ENCODE measurements at places on chromosomes 7 and 10.

GRCh38 chr10:119274519-119275045 is 67.2 kb downstream of the GRK5 start:
- no peak for DNase-seq

DNA sequence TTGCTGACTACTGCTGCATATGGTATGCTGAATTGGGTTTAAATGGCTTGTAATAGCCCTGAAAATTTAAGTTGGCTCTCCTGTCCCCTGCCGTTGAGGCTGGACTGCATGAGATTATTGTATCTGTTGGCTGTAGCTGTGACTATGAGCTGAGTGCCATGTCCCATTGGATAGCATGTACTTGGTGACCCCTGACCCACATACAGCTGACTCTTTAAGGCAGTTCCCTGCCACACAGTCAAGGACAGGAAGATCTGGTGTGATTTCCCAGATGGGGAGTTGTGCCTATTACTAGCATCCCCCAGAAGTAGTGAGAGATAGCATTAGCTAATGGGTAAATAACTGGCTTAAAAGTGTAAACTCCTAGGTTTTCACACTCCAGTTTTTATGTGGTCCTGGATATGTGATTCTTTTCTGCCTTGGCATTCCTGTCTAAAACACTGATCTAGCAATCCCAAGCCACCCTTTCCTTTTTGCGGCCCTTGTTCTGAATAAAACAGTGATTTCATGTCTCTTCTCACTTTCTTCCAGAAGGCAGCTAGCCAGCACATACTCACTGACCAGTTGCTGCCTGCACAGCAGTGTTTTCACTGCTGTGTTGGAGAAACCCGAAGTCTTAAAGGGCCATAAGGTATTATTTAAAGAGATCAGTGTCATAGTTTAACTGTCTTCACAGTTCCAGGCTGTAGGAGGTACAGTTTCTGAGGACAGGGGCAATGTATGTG is 35.9 kb downstream of the LRRC4 start:
- no peak for DNase-seq

GRCh38 chr7:99258501-99258900 is 14.1 kb upstream of the MYH16 start:
- DNase-seq, result no peak

GRCh38 chr10:128546651-128547165 is 420.5 kb upstream of the MKI67 start:
- no peak for DNase-seq

GRCh38 chr7:55387062-55387965 is 22.2 kb downstream of the LANCL2 start:
- no peak for DNase-seq

GRCh38 chr7:33872870-33873269 is 32.5 kb upstream of the BMPER start:
- DNase-seq, result no peak

DNA sequence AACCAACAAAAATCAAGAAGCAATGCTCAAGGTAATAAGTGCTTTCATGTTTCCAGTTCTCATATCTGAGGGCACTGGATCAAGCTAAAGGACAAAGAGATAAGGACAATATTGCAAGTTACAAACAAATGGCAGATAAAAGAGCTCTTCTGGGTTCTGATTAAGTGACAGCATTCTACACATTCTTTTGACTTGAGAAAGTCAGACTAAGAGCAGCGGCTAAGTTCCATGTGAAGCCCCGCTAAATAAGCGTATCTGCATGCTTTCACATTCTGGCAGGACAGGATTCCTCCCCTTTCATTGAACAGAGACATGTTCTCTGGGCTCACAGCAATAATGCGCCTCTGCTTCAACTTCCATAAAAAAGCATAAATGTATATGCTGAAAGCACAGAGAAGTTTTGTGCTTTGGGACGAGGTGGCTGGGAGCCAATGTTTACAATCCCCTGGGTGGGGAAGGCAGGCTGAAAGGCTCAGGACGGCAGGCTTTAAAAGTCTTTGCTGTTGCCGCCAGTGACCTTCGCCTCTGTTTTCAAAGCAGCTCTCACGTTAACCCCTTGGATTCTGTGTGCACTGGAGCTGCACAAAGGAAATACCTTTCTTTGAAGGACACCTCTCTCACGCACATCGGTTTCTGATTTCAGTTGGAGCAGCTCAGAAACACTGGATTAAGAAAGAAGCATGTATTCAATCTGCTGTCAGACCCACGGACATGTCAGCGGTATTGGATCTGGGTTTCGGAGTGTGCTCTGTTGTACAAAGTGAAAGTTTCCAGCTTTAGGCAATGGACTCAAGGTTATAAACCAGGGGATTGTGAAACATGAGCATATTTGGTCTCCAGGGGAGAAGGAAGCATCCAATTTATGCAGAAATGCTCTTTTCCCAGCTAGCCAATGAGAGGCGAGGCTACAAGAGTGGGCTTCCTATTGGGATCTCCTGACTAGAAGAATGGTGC is 105.4 kb upstream of the FAM133B start:
- DNase-seq, result no peak

- DNase-seq, result no peak
Observed at GRCh38 chr10:47077386-47077785, 166.2 kb downstream of the PTPN20 start.

DNA sequence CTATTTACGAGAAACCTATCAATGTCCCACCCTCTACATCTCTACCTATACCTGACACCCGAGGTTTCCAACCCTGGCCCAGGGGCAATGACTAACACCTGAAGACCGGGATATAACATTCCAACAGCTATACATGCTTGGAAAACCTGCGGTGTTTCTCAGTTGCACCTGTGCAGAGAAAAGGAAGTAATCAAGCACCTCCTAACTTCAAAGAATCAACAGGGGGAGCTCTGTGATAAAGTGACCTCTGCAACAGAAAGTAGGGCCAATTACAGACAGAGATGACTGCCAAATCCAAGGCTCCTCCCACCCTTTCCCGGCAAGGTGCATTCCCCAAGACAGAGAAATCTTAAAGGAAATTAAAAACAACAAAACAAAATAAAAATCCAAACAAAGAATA is 41.3 kb downstream of the CCDC6 start:
- no peak for DNase-seq

DNA sequence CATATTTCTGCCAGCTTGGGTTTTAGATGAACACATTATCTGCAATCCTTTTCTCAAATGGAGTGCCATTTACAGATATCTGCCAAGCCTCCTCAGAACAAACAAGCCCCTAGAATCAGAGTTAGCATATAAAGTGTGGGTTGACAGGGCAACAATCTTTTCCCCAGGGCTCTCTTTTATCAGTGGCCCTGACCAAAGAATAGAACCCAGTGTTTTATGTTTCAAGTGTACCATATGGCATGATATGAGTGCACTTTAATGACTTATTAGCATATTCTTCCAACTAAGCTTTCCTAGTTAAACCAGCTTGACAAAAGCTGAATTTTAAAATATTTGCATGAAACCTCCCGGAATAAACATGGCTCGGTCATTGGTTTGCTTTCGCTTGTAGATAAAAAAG is 57.3 kb downstream of the EVX1 start:
- no peak for DNase-seq

GRCh38 chr10:7480742-7481367 is 70.0 kb upstream of the SFMBT2 start:
- no peak for DNase-seq

GRCh38 chr7:47073284-47073683 is 508.6 kb downstream of the TNS3 start:
- no peak for DNase-seq

DNA sequence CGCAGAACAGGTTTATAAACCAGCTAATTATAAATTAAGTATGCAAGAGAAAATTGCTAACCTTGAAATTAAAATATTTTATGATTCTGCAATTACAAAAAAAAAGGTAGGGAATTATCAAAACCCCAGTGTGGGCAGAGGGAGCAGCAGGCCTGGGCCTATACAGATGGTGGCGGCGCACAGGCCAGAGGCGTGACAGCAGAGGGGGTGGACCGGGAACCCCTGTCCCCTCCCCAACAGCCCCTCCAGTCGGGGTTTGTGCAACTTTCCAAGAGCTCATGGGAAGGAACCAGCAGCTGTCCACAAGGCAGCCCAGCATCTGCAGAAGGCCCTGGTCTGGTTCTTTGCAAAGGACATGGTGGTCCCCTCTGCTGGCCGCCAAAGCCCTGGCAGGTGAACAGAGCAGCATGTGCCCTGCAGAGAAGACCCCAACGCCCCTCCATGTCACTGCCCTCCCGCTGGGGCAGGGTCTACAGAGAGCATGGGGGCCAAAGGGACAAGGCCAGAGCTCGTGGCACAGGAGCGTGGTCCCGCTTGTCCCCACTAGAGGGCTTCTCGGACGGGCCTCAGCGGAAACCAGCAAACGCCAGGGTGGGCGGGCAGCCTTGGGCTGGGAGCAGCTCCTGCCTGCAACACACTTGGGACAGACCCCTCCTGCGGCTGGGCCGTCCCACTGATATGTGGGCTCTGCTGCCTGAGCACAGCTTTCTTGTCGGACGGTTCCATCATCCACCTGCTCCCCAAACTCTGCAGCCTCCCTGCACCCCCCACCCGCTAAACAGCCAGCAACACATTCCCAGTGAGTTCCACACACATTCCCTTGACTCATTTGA is 75.1 kb downstream of the EBF3 start:
- DNase-seq, result no peak
